ENCODE measurements at places on chromosomes 3 and 15. TPM values are rescaled to one million over a fixed set of nuclear protein-coding genes. Genes with fewer than 3 reads are reported as not detected.
A peak's percentile ranks its signal among the peaks of the same experiment; 100 is the strongest.

DNA sequence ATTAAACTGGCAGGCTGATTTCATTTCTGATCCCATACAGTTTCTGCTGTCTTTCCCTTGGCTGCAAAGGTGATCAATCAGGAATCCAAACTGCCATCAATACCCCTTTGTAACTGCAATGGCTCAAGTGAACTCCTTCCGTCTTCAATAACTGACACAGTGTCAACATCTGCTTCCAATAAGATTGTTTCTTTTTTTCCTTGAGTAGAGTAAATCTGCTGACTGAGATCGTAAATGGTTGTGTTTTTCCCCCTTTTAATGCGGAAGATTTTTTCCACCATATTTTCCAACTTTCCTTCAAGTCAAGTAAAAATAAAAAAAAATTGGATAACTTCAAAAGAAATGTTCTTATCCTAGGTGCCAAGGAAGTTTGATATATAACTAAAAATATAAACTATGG lies 48.7 kb downstream of the VGLL3 start:
- DNase-seq: no peak

DNA sequence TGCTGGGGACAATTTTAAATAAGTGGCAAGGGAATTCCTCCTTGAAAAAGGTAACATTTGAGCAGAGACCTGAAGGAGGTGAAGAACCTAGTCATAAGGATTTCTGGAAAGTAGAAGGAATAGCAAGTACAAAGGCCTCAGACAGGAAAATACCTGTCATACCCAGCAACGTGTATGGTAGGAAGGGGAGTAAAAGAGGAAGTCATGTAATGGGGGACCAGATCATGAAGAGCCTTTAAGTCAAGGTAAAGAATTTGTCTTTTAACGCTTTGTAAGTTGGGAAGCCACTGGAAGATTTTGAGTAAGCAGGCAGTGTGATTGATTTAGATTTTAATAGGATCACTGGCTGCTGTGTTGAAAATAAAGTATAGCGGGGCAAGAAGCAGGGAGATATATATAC lies 43.4 kb upstream of the FAH start:
- no peak for DNase-seq

DNA sequence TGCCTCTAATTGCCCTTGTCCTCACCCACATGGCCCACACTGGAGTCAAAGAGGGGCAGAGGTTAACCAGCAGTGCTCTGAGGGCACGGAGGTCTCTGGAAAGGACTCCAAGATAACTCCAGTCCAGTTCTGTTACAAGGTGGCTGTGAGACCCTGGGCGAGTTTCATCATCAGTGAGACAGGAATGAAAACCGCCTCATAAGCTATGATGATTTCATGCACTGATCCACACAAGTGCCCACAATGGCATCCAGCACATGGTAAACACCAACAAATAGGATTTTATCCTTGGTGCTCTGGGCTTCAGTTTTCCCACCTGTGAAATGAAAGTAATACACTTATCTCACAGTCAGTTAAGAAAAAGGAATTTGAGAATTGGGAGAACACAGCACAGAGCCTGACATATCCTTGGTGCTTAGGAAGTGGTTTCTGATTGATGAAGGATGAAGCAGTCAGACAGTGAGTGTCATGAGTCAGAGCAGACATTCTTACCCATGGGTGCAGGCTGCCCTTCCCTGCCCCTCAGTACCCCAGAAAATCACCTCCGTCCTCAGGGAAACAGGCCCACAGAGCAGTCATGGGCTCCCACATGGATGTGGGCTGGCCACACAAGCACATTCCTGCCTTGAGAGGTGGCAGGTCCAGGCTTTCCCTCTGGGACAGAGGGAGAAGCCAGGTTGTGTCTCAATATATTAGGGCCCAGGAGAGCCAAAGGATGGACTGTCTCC lies 48.4 kb downstream of the DAPK2 start:
- DNase-seq: no peak

DNA sequence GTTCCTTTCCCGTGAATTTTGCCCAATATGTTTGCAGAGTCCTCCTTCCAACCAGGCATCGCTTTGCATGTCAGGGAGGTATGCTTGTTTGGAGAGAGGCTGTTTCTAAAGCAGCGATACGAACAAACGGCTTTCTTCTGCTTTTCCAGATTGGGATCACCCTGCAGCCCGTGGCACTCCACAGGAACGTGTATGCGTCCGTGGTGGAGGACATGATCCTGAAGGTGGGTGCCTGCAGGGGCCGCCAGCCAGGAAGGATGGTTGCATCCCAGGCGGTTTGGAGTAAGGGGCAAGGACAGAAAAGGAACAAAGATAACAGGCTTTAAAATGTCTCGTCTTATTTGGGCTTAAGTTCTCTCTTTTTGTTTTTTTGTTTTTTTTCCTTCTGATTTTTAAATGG lies 17.5 kb downstream of the MAP6D1 start:
- DNase-seq: no peak

- no peak for DNase-seq
Measured at GRCh38 chr3:66454464-66454859, 46.4 kb downstream of the LRIG1 start.

The TUSC7 gene
- polyA plus RNA-seq: not detected

The ALG3 gene
- polyA plus RNA-seq: 24.8 TPM

DNA sequence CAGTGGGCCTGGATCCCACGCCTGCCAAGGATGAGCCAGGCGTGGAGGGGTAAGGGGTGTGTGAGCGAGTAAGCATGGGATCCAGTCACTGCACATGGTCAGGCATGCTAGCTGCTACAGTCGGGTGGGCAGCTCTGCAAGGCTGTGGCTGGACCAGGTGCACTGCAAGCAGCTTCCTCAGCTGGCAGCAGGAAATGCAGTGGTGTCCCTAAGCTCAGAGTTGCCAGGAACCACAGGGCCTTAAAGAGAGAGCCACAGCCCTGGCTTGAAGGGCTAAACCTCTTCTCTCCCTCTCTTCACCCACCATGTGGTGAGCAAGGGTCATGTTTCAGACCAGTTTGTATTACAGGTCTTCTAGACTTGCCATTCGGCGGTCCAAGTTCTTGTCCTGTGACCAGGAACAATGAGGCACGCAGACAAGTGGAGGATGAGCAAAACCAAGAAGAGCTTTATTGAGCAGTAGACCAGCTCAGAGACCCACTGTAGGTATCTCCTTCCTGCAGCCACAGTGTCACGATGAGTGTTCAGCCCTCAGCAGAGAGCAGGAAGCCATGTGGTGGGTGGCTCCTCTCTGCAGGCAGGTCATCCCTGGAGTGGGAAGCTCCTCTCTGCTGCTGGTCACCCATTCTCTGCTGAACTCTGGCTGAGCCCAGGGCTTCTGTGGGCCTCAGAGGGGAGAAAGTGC lies 511.9 kb downstream of the PYDC2 start:
- no peak for DNase-seq

DNA sequence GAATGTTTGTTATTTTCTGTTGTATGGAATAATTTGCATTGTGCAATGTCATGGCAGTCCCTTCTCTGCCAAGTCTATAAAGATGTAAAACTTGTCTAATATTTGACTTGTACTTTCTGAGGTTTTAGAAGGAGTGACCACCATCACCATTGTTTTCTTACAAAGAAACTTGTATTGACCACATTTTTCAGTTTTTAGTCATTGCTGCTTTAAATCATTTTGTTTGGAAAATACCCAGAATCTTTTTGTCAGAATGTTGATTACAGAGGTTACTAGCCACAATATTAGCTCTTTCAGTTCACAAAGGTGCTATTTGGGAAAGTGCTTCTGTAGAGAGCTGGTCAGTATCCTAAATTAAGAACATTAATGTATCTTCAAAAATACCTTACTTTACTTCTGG lies 532.4 kb upstream of the GBE1 start:
- DNase-seq: no peak

DNA sequence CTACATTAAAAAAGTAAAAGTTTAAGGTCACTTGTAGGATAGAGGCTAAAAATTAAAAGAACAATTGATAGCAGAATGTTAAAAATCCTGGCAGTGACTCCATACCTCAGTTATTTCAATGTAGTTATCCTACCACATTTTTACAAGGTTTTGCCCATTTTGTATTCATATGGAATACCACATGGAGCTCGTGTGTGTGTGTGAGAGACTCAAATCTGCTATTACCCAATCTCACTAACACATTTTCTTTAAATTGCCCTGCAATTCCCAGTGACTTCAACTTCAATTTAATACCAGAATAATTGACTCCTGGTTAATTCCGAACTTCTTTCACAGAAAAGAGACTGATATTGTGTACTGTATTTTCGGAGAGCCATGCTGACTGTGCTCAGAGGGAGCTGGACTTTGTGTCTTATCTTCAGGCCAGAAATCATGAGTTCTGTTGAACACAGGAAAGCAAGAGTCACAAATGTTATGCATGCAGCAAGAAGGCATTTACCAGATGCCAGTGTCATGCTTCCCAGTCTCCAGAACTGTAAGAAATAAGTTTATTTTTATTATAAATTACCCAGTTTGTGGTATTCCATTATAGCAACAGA lies 529.0 kb upstream of the NECTIN3 start:
- peak; percentile 1 for DNase-seq

The NOX5 gene
- 0.47 TPM for polyA plus RNA-seq
